ENCODE measurements at places on chromosomes 5 and 9.

GRCh38 chr9:127853312-127854183, 910 bp downstream of the ENG start:
- no peak for DNase-seq

GRCh38 chr9:122213589-122214413, 15.0 kb downstream of the LHX6 start:
- DNase-seq: peak; percentile 77

DNA sequence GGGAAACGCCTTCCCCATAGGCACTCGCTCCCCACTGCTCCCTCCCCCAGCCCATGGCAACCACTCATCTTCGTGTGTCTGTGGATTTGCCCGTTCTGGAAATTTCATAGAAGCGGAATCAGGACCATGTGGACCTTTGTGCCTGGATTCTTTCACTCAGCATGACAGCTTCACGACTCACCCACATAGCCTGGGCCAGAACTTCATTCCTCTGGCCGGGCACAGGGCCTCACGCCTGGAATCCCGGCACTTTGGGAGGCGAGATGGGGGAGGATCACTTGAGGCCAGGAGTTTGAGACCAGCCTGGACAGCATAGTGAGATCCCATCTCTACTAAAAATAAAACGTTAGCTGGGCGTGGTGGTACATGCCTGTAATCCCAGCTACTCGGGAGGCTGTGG, 12.1 kb upstream of the DIPK1B start:
- no peak for DNase-seq

DNA sequence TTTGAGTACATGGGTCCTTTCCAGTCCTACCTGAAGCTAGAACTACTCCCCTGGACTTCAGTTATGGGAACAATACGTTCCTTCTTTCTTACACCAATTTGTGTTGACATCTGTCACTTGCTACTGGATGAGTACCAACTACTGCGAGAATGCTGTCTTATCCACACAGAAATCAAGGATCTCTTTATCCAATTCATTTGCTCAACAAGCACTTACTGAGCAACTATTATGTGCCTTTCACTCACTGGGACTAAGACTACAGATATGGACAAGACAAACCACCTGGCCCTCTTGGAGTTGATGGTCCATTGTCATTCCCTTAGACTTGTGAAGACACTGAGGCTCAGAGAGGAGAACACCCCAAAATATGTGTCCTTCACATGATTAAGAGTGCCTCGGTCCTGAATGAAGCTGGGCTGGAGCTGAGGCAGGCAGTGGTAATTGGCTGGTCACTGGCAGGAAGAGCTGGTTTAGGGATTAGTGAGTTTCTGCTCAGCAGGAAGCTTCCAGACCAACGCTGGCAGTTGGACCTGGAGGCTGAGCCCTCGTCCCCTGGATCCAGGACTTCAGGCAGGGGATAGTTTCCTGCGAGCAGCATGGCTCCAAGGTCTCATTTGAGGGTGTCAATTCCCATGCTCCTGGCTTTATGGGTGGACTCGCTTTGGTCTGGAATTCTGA, 8.4 kb upstream of the ARSI start:
- DNase-seq: no peak

DNA sequence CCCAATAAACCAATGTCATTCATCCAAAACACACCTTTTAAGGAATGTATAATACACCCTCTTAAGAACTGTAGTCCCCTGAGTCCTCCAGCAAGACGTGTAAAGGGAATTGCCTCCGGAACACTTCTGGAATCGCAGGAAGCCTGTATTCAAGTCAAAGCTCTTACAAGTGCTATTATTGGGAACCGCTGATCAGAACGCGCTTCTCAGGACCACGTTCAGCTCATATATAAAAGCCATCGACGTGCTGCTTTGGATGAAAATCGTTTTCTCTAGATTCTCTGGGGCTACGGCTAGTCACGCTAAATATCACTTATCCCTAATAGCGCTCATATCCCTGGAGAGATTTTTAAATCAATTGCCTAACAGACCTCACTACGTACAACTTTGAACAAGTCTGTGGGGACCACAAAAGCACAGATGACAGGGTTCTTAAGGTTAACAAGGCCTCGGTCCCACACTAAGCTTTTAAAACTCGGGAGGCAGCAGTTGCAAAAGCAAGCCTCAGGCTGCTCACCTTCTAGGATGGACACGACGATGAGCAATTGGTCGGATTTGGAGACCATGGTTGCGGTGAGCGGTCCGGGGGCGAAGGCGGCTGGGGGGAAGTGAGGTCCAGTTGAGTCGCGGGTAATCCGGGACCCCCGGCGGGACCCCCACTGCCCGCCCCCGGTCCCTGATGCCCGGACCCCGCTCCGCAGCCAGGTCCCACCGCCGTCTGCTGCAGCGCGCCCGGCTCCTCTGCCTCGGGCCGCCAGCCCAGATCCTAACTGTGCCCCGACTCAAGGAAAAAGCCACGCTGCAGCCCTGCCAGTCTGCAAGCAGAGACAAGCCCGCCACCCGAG, 548 bp downstream of the CEP120 start:
- DNase-seq: peak; percentile 42

GRCh38 chr9:36815566-36816348, 218.3 kb downstream of the PAX5 start:
- DNase-seq: peak; percentile 76

- DNase-seq: peak; percentile 52
These were observed 18.3 kb downstream of the UGCG start for GRCh38 chr9:111914749-111915424.

DNA sequence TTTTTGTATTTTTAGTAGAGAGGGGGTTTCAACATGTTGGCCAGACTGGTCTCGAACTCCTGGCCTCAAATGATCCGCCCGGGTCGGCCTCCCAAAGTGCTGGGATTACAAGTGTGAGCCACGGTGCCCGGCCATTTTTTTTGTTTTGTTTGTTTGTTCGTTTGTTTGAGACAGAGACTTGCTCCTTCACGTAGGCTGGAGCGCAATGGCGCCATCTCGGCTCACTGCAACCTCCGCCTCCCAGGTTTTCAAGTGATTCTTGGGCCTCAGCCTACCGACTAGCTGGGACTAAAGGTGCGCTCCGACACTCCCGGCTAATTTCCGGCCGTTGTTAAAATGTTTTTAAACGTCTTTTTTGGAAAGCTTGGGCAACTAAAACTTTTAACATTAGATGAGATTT, 54.0 kb downstream of the SHOC1 start:
- DNase-seq: no peak

- DNase-seq: no peak
These were observed 12.6 kb upstream of the LCN15 start for GRCh38 chr9:136776947-136777346.

DNA sequence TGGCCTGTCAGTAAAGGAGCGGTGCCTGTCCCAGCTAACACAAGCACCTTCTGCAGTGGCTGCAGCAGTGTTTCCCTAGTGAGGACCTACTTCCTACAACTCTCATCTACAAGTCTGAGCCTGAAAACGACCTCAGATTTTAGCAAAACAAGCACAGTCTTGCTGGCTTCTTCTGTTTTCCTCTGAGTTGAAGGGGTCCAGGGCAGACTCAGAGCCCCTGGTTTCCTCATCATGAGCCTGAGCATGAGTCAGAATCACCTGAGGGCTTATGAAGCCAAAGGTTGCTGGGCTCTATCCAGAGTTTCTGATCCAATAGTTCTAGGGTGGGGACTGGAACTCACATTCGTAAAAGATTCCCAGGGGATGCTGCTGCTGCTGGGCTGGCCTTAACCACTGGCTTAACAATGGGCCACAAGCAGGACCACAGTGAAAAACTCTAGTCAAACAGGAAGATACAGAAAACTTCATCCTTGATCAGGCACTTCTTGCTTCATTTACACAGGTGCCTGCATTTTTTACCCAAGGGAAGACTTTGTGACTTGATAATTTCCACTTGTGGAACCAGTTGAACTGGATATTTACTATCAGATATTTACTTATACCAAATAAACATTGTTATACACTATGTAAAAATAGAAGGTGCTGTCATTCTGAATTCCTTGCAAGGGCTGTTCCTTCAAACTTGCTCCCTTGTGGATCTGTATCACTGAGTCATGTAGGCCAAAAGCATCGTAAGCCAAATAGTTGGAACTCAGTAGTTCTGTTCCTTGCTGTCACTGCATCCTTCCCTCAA, 4.3 kb upstream of the ACER2 start:
- DNase-seq: peak; percentile 66

- DNase-seq: no peak
These were observed 1046.7 kb upstream of the C9orf72 start for GRCh38 chr9:28620011-28620410.

DNA sequence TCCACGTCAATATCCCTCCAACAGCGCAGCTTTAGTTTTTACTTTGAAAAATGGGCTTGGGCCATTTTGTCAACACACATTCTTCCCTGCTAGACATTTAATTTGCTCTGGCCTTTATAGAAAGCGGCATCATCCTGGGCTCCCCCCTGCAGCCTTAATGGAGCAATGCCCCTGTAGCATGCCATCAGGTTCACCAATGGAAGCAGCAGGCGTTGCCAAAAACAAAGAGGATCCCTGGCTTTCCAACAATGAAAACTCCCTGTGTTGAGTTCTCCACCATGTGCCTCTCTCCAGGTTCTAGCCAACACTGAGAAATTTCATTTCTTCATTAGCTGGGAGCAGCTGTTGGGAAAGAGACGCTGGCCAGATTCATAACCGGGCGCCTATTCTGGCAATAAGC, 139.5 kb downstream of the ZNF622 start:
- DNase-seq: no peak

GRCh38 chr5:131821221-131821620, 24.4 kb upstream of the FNIP1 start:
- no peak for DNase-seq

DNA sequence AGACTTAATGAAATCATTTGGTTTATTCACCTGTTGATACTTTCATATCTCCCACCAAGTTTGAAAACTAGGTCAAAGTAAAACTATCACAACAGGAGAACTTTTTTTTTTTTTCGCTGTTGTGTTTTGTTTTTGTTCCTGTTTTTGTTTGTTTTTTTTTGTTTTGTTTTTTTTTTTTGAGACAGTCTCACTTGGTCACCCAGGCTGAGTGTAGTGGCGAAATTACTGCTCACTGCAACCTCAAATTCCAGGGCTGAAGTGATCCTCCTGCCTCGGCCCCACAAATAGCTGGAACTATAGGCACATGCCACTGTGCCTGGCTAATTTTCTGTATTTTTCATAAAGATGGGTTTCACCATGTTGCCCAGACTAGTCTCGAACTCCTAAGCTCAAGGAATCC, 49.3 kb downstream of the MLLT3 start:
- no peak for DNase-seq

DNA sequence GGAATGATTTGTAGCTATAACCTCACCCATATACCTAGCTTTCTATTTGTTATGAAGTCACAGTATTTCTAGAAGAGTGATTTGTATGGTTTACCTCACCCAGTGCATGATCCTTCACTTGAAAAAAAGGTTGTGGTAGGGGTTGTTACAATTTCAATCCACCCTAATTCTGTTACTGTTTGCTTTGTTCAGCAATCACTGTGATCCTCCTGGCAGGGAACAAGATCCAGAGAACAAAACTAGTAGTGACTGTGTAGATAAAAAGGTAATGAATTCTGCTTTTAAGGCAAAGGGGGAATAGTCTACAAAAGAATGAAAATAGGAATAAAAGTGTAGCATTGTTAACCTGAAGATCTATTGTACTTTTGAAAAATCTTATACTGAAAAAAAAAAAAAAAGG, 191.3 kb upstream of the SH3GL2 start:
- no peak for DNase-seq

- no peak for DNase-seq
These were observed 56.9 kb upstream of the GGTA1 start for GRCh38 chr9:121556580-121556979.

- DNase-seq: no peak
These were observed 559 bp downstream of the ROR2 start for GRCh38 chr9:91949392-91949945.

- DNase-seq: no peak
These were observed 61.8 kb downstream of the LRRC70 start for GRCh38 chr5:62640446-62640845.

DNA sequence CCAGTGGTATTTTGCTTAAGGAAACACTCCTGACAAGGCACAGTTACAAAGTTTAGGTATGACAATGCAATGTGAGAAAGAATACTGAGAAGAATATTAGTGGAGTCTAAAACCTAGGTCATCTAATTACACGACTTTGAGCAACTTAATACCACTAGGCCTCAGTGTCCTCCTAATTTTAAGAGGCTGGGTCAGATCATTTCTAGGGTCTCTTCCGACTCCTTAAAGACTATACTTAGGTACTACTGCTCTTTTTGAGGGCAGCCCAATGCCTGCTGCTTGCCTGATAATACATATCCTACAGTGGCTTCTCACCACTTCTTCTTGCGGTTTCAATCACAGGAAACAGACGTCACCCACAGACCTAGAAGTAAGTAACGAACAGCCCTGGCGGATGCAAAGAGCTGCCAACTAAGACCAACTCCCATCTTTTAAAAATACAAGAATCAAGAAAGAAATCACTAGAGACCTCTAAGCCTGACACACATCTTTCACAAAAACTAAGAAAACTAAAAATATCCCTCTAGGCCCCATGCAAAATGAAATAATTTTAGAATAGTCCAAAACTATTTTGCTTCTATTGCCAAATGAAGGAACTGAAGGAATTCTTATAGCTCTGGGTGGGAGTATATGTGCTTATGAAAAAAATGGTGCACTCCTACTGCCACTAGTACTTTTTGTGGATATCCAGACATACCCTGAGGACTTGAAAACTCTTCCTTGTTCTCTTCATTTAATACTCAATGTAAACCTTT, 13.1 kb downstream of the DIAPH1 start:
- no peak for DNase-seq

DNA sequence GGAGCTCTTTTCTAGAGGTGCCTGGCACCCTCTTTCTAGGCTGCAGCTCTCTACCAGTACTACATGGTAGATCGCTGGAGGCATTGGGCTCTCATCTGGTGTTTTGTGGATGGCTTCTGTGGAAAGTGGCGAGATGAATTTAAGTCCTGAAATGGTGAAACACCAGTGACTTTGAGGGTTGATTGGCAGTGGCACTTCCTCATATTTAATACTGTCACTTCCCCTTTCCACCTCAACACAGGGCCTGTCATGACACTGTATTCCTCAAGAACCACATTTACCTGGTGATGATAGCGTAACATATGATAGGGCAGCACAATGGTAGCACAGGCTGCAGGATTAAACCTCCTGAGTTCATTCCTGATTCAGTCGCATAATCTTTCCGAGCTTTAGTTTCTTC, 132.1 kb downstream of the KDM4C start:
- no peak for DNase-seq

DNA sequence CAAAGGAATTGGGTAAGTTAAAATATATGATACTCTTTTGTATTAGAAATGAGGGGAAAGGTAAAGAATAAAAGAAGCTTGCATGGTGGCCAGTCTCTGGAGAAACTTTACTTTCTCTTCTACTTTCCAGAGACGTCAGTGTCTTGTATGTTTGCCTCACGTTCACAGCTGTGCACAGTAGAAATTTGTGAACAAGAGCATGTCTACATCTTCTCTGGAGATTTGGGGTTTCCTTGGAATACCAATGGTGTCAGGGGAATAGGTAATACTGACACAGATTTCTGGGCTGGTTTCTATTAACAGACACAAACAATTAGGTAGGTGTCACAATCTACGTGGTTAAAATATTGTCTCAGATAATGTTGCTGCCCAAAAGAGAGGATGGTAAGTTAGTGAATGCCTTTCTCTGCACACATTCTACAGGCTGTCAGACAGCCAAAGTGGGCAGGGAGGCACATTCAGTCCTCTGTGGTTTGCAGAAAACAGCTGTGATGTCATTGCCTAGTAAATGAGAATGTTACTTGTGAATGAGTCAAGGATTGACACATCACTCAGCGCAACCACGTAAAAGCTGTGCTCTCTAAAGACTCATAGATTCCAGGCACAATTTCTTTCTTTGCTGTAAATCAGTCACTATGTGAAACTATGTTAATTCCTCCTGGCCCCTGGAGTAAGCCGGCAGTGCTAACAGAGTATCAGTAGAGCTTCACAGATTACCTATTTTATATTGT, 397.1 kb downstream of the MAN2A1 start:
- no peak for DNase-seq

All from small intestine (tissue), 16 donors.